Suppressor macrophage treated with lipopolysaccharide for 1 hour (primary cell): ENCODE measurements at places on chromosomes 6 and 20.

DNA sequence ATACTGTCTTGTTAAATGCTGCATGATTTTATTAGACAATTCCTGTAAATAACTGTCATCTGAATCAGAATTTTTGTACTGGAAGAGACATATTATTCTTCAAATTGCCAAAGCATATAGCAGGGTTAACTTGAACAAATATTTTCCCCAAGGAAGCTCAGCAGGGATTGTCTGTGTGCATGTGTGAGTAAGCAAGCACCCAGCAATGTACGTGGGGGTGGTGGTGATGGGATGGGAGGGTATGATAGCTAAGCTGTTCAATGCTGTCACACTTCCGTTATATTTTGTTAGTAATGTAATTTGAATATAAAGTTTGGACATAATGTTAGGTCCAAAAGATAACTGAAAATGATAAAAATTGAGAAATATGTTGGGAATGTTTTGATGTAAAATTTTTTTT lies 118.1 kb downstream of the MYB start:
- DNase-seq, result no peak

- DNase-seq, result peak; percentile 78
Measured at GRCh38 chr6:2695454-2696095, 55.1 kb downstream of the MYLK4 start.

GRCh38 chr6:134185277-134185676 lies 132.6 kb downstream of the SGK1 start:
- DNase-seq, result no peak

DNA sequence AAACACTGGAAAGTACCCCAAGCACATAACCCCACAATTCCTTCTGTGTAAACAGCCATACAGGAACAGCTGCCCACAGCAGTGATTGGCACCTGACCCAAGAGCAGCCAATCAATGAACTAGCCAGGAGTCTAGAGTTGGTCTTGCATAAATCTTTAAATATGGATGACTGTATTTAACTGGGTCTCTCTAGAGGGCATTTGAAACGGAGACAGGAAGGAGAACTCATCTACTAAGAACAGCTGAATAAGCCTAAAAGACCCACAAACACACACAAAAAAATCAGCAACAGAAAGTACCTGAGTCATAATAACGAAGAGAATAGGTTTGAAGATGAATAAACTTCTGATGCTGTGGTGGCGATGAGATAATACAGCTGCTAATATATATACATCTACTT lies 49.0 kb upstream of the ASF1A start:
- DNase-seq, result no peak

DNA sequence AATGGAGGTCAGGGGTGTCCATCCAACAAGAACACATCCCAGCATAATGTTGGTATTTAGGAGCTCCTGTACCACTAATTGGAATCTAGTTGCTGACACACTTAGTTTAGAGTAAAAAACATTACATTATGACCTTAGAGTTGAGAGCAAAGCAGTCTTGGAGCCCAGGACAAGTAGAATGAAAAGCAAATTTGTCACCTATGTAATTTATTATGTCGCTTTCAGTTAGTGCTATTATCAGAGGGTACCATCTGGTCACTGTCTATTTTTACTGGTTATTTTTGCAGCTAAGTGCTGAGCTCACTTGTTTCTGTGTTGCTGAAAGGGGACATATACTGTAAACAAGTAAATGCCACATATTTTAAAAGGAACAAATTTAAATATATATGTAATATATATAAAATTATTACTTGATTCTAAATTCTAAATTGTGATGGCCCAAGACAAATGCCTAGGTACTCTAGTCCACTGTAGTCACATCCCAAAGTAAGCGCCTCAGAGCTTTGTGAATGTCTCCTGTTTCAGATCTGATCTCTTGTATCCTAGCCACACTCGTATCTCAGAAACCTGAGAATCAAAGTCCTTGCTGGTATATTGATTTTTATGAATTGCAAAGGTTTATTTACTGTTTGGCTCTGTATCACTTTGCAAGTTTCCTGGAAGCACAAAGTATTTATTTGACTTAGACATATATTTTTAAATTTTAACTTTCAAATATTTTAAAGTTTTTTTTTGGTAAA lies 148.6 kb upstream of the MAN1A1 start:
- no peak for DNase-seq

DNA sequence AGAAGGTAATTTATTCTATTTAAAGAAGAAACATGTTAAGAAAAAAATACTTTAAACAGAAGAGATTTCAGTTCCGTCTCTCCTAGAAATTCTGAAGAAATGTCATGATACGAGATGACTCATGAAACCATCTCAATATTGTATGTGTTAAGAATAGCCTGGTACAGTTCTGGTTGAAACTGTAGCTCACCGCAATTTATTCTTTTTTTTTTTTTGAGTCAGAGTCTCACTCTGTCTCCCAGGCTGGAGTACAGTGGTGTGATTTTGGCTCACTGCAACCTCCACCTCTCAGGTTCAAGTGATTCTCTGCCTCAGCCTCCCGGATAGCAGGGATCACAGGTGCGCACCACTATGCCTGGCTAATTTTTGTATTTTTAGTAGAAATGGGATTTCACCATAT lies 103.3 kb downstream of the ARHGAP18 start:
- DNase-seq, result peak; percentile 7

DNA sequence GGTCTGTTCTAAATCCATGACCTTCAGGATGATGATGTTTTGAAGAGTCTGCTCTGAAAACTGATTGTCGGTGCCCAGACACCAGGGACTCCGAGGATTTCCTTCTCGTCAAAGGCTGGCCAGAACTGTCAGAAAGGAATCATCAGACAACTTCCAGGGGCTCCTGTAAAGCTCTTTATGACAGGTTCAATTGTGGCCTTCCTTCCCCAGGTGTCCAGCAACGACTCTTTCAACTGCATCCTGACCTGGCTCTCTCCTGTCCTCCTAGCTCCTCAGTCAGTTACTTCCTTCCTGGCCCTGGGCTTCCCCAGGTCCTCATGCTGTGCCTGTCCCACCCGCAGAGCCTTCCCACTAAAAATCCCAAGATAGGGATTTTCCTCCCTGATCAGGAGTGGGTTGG lies 279.9 kb upstream of the RNF24 start:
- DNase-seq, result no peak

- DNase-seq, result no peak
Measured at GRCh38 chr20:2687514-2687913, 5.1 kb upstream of the EBF4 start.
